ENCODE measurements at places on chromosomes 7 and 10.

DNA sequence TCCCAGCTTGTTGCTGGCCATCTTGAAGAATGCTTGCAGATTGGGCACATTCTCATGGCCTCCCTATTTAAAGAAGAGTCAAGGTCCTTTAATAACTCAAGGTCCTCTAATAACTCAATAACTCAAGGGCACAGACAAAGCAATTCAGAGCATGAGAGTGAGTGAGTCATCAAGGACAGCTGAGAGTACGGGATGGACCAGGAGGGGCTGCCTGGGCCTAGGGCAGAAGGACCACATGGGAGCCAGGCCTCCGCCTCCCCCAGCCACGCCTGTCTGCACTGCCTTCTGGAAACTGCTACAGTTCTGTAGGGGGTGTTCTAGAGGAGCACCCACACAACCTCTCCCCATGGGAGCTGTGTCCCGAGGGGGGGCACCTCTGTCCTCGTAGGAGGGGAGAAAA lies 48.9 kb downstream of the ZNF503 start:
- no peak for DNase-seq

DNA sequence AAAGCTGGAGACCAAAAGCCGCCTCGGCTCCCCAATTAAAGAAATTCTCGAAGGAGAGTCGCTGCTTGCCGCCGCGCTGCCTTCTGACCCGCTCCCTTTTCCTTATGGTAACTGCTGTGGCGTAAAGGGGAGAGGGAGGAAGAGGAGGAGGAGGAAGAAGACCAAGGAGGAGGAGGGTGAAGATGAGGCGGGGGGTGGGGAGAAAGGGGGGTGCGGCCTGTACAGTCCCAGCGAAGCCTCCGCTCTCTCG lies 388 bp downstream of the CNOT4 start:
- no peak for DNase-seq

- DNase-seq: peak; percentile 73
These were observed 77.6 kb downstream of the BICC1 start for GRCh38 chr10:58590152-58590840.

GRCh38 chr10:24382596-24382978 lies 173.6 kb downstream of the KIAA1217 start:
- DNase-seq: no peak

GRCh38 chr7:76358011-76358480 lies 745 bp downstream of the YWHAG start:
- peak; percentile 73 for DNase-seq

DNA sequence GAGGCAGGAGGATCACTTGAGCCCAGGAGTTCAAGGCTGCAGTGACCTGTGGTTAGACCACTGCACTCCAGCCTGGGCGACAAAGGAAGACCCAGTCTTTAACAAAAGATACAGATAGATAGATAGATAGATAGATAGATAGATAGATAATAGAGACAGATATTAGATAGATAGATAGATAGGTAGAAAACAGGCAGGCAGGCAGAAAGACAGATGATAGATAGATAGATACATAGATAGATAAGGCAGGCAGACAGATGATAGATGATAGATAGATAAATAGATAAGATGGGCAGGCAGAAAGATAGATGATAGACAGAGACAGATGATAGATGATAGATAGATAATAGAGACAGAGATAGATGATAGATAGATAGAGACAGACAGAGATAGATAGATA lies 54.5 kb downstream of the TMEM130 start:
- DNase-seq: no peak

DNA sequence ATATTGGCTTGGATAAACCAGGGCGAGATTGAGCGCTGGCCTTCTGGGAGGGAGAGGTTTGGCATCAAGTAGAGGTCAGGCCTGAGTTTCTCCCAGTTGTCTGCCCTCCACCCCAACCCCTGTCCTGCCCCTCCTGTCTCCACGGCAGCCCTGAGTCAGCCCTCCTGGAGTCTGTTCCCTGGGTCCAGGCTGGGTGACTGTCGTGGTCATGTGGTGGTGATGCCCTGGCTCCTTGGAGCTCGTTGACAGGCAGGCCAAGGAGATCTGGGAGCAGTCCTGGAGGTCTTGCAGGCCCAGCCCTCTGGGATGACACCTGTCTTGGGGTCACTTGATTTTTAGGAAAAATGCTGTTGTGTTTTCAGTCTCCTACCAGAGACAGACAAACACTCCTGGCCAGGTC lies 53.6 kb upstream of the PODXL start:
- DNase-seq: no peak

GRCh38 chr10:30270247-30270646 lies 78.8 kb downstream of the MTPAP start:
- no peak for DNase-seq

GRCh38 chr10:79106256-79107050 lies 37.7 kb downstream of the ZMIZ1 start:
- no peak for DNase-seq

DNA sequence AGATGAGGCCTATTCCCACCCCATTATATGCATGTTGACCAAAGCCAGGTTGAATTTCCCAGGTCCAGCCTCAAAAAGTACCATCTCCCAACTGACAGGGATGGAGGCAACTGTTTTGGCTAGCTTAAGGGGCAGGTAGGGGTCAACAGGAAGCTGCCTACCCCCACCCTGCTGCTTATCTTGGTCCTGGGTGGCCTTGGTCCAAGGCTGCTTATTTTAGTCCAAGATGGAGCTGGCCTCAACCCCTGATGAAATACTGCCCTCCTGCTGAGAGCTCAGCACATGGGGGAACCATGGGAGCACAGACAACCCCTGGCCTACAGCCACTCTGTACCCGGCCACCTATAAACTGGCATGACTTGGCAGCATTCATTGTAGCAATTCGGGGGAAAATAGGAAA lies 23.1 kb downstream of the MYO1G start:
- no peak for DNase-seq

DNA sequence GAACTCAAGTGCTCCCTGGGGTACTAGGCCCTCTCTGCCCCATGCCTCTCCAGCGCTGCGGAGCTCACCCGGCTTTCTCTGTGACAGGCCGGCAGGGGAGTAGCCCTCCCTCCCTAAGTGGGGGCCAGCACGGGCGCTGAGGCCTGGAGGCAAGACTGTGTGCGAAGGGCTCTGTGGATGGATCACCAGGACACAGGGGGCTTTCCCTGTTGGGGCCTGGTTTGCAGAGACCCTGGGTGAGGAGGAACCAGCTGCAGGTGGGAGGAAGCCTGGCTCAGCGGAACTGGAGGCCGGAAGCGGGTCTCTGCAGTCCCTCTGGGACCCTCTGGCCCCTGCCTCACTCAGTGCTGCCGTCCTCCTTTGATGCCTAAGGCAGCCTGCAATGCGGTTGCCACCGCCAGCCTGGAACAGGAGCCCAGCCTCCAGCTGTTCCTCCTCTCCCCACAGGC lies 106.0 kb downstream of the CYTH3 start:
- DNase-seq: no peak

GRCh38 chr7:115008465-115009114 lies 86.7 kb downstream of the MDFIC start:
- peak; percentile 72 for DNase-seq

All from hindlimb muscle (tissue), 1 donor.